GM12878 (cell line): ENCODE measurements at places on chromosomes 11 and 22. TPM values are rescaled to one million over a fixed set of nuclear protein-coding genes. Genes with fewer than 3 reads are reported as not detected.

The OR4D5 gene
- not detected in 2 replicates for total RNA-seq

GRCh38 chr11:87859636-87860035, 315.6 kb downstream of the RAB38 start:
- no peaks in the 10 kb centered on the region; the same call in 1 of the 2 replicates for H3K27me3 ChIP-seq
- H3K36me3 ChIP-seq, result no peaks in the 10 kb centered on the region
- H3K4me3 ChIP-seq, result no peak overlapping the region
- H3K27ac ChIP-seq, result no peak overlapping the region
- H3K4me1 ChIP-seq, result no peaks in the 10 kb centered on the region

The APOL4 gene
- total RNA-seq, result 0.13 TPM in 1 of 2 replicates, not detected in the other

GRCh38 chr11:95521862-95522261, 267.7 kb downstream of the FAM76B start:
- no peaks in the 10 kb centered on the region for H3K27me3 ChIP-seq
- DNase-seq, result no peak
- no peak overlapping the region for H3K27ac ChIP-seq
- no peaks in the 10 kb centered on the region for H3K36me3 ChIP-seq

The RGL4 gene
- total RNA-seq, result 1.7 TPM in 2 replicates

The ANO1 gene
- total RNA-seq, result 0.13 and 0.38 TPM in 2 replicates
